Activated CD4-positive, alpha-beta T cell treated with anti-CD3 and anti-CD28 coated beads for 36 hours (primary cell): ENCODE measurements at places on chromosomes 2 and 18. TPM values are rescaled to one million over a fixed set of nuclear protein-coding genes. Genes with fewer than 3 reads are reported as not detected.

SLC38A11 gene
- not detected for total RNA-seq

CNTNAP5 gene
- total RNA-seq, result not detected

FANCL gene
- 19.7 TPM for total RNA-seq

GALR1 gene
- total RNA-seq, result not detected

IL1B gene
- 0.37 TPM for total RNA-seq

PROKR1 gene
- total RNA-seq, result not detected

DNA sequence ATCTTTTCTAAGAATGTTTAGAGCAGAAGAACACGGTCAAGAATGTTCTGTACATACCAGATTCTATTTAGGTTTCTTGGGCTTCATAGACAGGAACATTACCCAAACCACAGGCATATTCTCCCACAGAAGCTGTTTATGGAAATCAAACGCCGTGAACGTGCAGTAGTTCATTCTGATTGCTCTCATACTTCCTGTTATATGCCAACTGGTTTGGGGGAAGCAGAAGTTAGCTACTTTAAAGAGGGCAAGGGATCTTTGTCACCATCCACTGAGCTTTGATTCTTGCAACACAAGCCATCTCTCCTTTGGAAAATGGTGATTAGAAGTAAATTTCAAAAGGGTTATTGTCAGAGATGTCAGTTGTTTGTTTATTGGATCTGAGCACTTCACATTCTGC, 182.2 kb upstream of the NRP2 start:
- H3K4me3 ChIP-seq, result no peak overlapping the region
- no peaks in the 10 kb centered on the region for H3K4me1 ChIP-seq
- no peak for DNase-seq
- no peak overlapping the region for H3K27ac ChIP-seq
- no peaks in the 10 kb centered on the region for H3K36me3 ChIP-seq
- no peaks in the 10 kb centered on the region for H3K27me3 ChIP-seq

DNA sequence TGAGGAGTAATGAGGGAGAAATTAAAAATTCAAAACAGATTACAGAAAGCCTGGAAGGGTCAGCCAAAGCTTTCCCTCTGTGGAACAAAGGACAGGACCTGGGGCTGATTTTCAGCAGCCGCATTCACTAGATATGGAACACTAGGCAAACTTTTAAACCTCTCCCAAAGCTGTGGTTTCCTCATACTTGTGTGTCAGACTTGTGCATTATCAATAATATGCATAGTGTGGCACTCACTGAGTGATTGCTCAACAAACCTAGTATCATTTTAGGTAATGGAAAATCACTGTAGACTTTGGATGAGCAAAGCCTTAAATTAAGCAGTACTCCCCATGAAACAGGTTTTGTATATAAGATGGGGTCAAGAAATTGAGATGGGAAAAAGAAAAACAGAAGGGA, 26.3 kb upstream of the IKZF2 start:
- H3K36me3 ChIP-seq, result no peaks in the 10 kb centered on the region
- no peak overlapping the region for H3K4me3 ChIP-seq
- H3K4me1 ChIP-seq, result peaks cover 4% of the 10 kb centered on the region
- no peak overlapping the region for H3K27ac ChIP-seq

- H3K4me3 ChIP-seq, result no peak overlapping the region
- H3K27ac ChIP-seq, result no peak overlapping the region
- H3K36me3 ChIP-seq, result no peaks in the 10 kb centered on the region
- DNase-seq, result no peak
Observed at GRCh38 chr18:66749030-66749429, 145.1 kb upstream of the CDH19 start.

DNA sequence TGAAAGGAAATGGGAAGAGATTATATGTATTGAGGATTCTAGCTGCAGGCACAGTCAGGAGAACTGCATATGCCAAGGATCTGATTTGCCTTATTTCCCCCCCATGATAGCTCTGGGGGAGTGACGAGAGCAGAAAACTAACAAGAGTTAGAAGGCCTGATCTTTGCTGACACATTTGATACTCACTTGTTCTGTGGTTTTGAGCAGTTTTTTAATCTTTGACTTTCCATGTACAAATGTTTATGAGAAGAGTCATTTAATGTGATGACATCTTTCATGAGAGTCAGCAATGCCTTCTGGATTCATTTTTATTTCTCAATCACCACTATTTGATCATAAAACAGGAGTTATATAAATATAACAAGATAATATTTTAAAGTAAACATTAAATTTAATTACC, 12.7 kb upstream of the SERPINB7 start:
- H3K4me3 ChIP-seq, result no peak overlapping the region
- no peaks in the 10 kb centered on the region for H3K27me3 ChIP-seq
- H3K27ac ChIP-seq, result no peak overlapping the region
- no peak for DNase-seq
- H3K36me3 ChIP-seq, result no peaks in the 10 kb centered on the region

- H3K4me1 ChIP-seq, result no peaks in the 10 kb centered on the region
- no peaks in the 10 kb centered on the region for H3K27me3 ChIP-seq
- no peaks in the 10 kb centered on the region for H3K36me3 ChIP-seq
- no peak for DNase-seq
Observed at GRCh38 chr18:65523461-65523860, 227.4 kb upstream of the CDH7 start.

DNA sequence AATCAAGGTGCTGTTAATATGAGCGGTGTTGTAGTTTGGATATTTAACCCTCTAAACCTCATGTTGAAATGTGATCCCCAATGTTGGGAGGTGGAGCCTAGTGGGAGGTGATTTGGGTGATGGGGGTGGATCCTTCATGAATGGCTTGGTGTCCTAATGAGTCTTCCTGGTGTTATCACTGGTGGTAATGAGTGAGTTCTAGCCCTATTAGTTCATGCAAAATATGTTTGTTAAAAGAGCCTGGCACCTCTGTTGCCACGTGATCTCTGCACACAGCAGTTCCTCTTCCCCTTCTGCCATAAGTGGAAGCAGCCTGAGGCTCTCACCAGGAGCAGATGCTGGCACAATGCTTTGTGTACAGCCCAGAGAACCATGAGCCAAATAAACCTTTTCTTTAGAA, 158.4 kb downstream of the FMNL2 start:
- H3K4me1 ChIP-seq, result peaks cover 2% of the 10 kb centered on the region
- no peak for DNase-seq
- H3K27me3 ChIP-seq, result peaks cover 24% of the 10 kb centered on the region
- H3K4me3 ChIP-seq, result no peak overlapping the region

DNA sequence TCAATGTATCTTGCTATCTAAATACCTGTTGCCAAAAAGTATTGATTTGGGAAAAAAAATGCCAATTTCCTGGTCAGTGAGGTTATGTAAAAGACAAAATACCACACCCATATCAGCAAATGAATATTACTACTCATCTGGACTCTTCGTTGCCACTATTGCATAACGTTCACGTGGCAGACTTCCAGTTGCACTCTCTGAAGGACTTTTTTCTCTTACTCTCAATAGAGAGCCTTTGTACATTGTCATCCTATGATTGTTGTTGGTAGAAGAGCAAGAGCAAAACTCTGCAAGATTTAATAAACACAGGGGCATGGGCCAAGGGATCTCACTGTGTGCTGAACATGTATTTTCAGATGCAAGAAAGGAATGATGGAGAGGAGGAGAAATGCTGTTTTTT, 689.8 kb downstream of the MBD2 start:
- H3K27ac ChIP-seq, result no peak overlapping the region
- H3K36me3 ChIP-seq, result no peaks in the 10 kb centered on the region
- H3K4me1 ChIP-seq, result no peaks in the 10 kb centered on the region
- DNase-seq, result no peak

DNA sequence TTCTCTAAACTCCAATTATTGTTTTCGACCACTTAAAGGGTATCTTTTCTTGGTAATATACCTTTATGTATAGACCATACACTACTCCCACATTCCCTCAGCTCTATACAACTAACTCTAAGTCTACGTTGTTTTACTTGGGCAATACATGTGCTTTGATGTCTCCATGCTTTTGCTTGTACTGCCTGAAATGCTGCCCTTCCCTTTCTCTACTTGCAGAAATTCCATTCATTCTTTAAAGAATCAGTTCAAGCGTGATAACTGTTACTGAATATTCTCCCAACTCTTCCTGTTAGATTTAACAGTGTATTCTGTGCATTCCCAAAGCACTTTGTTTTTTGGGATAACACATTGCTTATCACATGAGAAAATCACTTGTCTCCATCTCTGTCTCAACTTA, 157.0 kb upstream of the AQP4 start:
- DNase-seq, result no peak
- H3K27ac ChIP-seq, result no peak overlapping the region
- H3K27me3 ChIP-seq, result no peaks in the 10 kb centered on the region
- H3K4me1 ChIP-seq, result no peaks in the 10 kb centered on the region
- no peak overlapping the region for H3K4me3 ChIP-seq
- H3K36me3 ChIP-seq, result no peaks in the 10 kb centered on the region

- no peak overlapping the region for H3K4me3 ChIP-seq
- no peaks in the 10 kb centered on the region for H3K27me3 ChIP-seq
- no peaks in the 10 kb centered on the region for H3K36me3 ChIP-seq
Observed at GRCh38 chr2:83359336-83359735, 1099.7 kb downstream of the SUCLG1 start.

- DNase-seq, result no peak
- no peak overlapping the region for H3K27ac ChIP-seq
- peaks cover 4% of the 10 kb centered on the region for H3K27me3 ChIP-seq
- H3K36me3 ChIP-seq, result peaks cover 3% of the 10 kb centered on the region
Observed at GRCh38 chr2:189576396-189576795, 4.2 kb downstream of the SLC40A1 start.

DNA sequence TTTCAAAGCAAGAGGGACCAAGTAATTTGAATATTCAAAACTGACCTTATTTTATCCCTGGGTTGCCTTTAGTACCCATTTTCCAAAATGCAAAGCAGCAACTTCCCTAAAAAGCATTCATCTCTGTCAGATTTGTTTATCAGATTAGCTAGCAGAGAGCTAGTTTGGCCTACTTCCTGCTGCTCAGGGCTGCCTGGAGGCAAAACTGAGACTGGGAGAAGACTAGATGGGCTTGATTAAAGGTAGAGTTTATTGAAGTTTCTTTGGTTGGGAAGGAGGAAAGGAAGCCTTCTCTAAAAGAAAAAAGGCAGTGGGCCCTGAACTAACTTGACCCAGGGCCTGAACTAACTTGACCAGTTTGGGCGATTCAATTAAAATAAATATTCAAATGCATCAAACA, 426.1 kb upstream of the FAM98A start:
- H3K27me3 ChIP-seq, result no peaks in the 10 kb centered on the region
- H3K36me3 ChIP-seq, result no peaks in the 10 kb centered on the region
- H3K27ac ChIP-seq, result no peak overlapping the region
- no peaks in the 10 kb centered on the region for H3K4me1 ChIP-seq
- no peak overlapping the region for H3K4me3 ChIP-seq

DNA sequence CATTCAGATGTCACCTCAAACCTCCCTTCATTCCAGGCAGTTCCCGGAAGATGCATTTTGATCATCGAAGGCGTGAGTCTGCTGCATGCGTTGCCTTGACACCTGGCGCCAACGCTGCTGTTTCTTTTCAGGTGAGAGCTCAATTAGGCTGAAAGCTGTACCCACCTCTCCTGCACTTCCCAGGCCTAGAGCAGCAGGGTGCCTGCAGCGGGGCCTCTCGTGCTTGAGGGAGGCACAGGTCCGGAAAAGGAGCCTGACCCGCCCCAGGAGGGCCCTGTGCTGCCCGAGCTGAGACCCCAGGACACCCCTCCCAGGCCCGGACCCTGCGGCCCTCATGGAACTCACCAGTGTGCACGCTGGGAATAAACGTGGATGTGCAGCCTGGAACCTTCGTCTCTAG, 31.4 kb upstream of the KCNG2 start:
- peaks cover 2% of the 10 kb centered on the region for H3K36me3 ChIP-seq
- no peaks in the 10 kb centered on the region for H3K4me1 ChIP-seq
- peaks cover 17% of the 10 kb centered on the region for H3K27me3 ChIP-seq

GRCh38 chr18:60892441-60892840, 440.8 kb upstream of the CDH20 start:
- no peaks in the 10 kb centered on the region for H3K27me3 ChIP-seq
- no peaks in the 10 kb centered on the region for H3K4me1 ChIP-seq
- H3K27ac ChIP-seq, result no peak overlapping the region
- DNase-seq, result no peak
- no peaks in the 10 kb centered on the region for H3K36me3 ChIP-seq
- H3K4me3 ChIP-seq, result no peak overlapping the region

- H3K4me1 ChIP-seq, result no peaks in the 10 kb centered on the region
- H3K36me3 ChIP-seq, result no peaks in the 10 kb centered on the region
- no peak overlapping the region for H3K27ac ChIP-seq
- H3K27me3 ChIP-seq, result peaks cover 1% of the 10 kb centered on the region
- H3K4me3 ChIP-seq, result no peak overlapping the region
Observed at GRCh38 chr18:32867936-32868335, 95.1 kb upstream of the KLHL14 start.

DNA sequence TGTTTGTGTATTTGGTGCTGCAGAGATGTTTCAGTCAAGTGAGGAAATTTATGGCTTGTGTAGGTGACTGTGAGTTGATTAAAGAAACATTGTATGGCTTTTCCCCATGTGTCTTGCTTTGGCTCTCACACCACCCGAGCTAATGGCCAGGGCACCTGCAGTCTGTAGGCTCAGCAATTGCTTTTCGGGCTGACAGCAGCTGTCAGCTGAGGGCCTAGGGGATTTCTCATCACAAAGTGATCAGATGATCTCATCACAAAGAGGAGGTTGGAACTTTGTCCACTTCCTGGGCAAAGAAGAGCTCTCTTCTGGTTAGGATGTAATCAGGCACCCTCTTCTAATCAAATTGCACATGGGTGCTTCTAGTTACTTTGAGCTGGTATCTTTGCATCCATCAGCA, 632.2 kb downstream of the SLC4A3 start:
- no peak overlapping the region for H3K27ac ChIP-seq
- no peak overlapping the region for H3K4me3 ChIP-seq
- no peak for DNase-seq
- H3K4me1 ChIP-seq, result no peaks in the 10 kb centered on the region

DNA sequence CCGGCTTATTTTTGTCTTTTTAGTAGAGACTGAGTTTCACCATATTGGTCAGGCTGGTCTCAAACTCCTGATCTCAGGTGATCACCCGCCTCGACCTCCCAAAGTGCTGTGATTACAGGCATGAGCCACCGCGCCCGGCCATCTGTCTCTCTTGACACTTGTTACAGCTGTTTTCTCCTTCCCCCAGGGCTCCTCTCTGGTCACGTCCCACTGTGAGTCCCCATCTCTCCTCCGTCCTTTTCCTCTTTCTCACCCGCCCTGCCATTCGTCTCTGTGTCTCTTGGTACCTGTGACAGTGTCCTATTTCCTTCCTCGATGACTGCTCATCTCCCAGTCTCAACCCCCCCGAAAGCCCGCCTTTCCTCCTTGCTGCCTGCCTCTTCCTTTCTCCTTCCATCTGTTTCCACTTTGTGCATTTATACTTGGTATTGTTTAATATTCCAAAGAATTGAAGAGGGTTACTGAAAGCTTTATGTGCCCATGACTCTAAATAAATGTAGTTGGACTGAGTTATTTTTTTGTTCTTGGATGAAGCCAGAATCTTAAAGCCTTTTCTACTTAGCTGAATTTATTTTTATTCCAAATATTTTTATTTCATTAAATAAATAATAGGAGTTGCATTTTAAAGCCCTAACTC, 241.5 kb downstream of the SH3RF3 start:
- H3K4me1 ChIP-seq, result no peaks in the 10 kb centered on the region
- DNase-seq, result no peak
- H3K27me3 ChIP-seq, result peaks cover 2% of the 10 kb centered on the region
- H3K4me3 ChIP-seq, result no peak overlapping the region
- no peak overlapping the region for H3K27ac ChIP-seq

GRCh38 chr18:45161850-45162249, 453.4 kb upstream of the SLC14A2 start:
- no peaks in the 10 kb centered on the region for H3K36me3 ChIP-seq
- no peak overlapping the region for H3K27ac ChIP-seq
- no peak for DNase-seq

GRCh38 chr18:71106701-71107100, 817.9 kb downstream of the SOCS6 start:
- H3K4me3 ChIP-seq, result no peak overlapping the region
- H3K4me1 ChIP-seq, result no peaks in the 10 kb centered on the region
- DNase-seq, result no peak
- H3K27ac ChIP-seq, result no peak overlapping the region
- H3K27me3 ChIP-seq, result no peaks in the 10 kb centered on the region
